ENCODE measurements at places on chromosomes 6 and 20.

GRCh38 chr20:13042458-13042794 lies 33.7 kb downstream of the SPTLC3 start:
- DNase-seq, result no peak

GRCh38 chr6:89984926-89985750 lies 90.9 kb downstream of the GJA10 start:
- no peak for DNase-seq

- DNase-seq, result no peak
Observed at GRCh38 chr6:8069631-8070284, 5.6 kb upstream of the BLOC1S5 start.

- DNase-seq, result no peak
Observed at GRCh38 chr6:78875505-78875904, 8.2 kb downstream of the IRAK1BP1 start.

GRCh38 chr6:79168695-79168980 lies 65.8 kb downstream of the HMGN3 start:
- no peak for DNase-seq

- no peak for DNase-seq
Observed at GRCh38 chr6:159759645-159760044, 2.2 kb upstream of the ACAT2 start.

- DNase-seq, result no peak
Observed at GRCh38 chr6:40947876-40948526, 91.0 kb downstream of the UNC5CL start.

Data from GM12892 (cell line).